ENCODE measurements at places on chromosomes 2 and 18.

DNA sequence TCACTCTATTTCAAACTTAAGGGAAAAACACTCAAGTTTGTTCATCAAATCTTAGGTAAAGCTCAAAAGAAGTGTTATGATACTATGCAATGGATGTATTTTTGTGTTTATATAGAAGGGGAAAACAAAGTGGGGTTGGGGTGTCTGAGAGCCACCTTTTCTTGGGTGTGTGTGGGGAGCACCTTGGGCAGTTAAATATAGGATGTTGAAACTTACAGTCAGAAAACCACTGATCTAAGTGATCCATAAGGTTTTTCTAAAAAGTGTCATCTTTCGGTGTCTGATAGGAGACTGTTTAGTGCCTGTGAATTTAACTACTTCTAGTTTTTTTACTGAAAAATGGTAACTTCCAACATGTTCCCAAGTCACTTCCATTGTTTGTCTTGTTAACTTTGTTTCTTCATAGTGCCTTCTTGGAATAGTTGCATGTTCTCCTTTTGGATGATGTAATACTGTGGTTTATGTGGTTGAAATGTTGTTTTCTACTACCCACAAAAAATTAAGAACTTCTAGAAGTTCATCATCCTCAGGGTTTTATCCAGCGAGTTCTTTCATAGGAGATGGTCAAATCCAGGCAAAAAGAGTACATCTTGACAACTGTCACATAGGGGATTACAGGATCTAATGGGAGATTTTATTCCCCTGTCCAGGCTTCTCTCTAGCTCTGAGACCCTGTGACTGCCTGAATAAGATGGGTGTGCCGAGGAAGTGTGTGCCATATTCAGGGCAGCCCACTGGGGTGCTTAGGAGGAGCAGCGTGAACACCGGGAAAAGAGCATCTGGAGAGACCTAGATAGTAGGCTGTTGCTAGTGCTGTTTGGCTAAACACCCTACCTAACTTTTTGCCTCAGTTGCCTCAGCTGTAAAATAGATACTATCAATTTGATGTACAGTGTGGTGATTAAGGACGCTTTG lies 46.2 kb downstream of the CAB39 start:
- no peak for DNase-seq

GRCh38 chr2:3460831-3461800 lies 58.2 kb downstream of the ADI1 start:
- no peak for DNase-seq

- DNase-seq, result no peak
These were observed 37.2 kb downstream of the TSHZ1 start for GRCh38 chr18:75247611-75248421.

GRCh38 chr2:112153501-112153900 lies 15.3 kb downstream of the FBLN7 start:
- no peak for DNase-seq

GRCh38 chr2:219281588-219281987 lies 2.4 kb downstream of the DNAJB2 start:
- no peak for DNase-seq

- no peak for DNase-seq
These were observed 158.4 kb downstream of the NDUFA10 start for GRCh38 chr2:239866778-239867177.

DNA sequence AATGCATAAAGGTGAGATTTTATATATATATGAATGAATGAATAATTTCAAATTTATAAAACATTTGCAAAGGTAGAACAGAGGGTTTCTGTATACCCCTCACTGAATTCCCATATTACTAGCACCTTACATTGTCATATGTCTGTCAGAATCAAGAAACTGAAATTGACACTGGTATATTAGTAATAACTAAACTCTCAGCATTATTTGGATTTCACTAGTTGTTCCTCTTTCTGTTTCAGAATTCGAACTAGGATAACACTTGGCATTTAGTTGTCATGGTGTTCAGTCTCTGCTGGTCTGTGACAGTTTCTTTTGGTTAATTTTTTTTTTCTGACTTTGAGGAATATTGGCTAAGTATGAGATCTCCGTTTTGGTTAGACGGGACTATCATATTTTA lies 275.9 kb downstream of the DCC start:
- DNase-seq, result no peak

DNA sequence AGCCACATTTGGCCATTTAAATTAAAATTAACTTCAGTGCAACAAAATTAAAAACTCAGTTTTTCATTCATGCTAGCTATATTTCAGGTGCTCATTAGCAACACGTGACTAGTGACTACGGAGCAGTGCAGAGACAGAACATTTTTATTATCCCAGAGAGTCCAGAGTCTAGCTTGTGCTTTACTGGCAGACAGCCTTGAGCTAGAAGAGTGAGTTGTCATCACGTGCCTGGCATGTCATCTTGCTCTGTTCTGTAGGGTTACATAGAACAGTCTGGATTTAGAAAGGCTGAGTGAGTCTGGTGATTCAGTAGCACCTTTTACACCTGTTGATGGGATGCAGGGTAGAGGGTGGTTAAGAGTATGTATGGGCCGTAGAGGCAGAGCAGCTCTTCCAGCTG lies 136.9 kb upstream of the IL1R2 start:
- no peak for DNase-seq

GRCh38 chr2:164770421-164770916 lies 71.2 kb downstream of the COBLL1 start:
- DNase-seq, result no peak

DNA sequence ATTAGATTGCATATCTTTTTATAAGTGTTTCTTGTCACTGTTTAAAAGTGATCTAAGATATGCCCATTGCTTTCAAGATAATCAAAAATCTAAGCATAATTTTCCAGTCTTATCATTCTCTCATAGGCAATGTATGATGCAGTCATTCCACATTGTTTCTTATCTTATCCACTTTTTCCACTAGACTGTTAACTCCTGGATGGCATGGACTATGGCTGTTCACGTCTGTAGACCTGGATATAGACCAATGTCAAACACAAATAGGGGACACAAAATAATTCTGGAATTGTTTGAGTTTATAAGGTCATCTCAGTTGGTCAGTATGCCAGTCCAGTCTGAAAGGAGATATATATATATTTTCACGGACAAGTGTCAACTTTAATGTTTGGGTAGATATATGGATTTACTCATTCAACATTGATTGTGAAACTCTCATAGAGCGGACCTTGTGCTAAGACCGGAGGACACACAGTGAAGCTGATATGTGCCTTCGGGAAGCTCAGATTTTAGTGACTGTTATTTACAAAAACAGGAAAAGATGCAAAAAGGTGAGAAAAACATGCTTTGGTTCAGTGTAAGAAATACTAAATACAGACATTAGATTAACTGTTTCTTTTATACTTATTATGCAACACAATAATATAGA lies 689.4 kb upstream of the SLC8A1 start:
- DNase-seq, result no peak

GRCh38 chr2:119442226-119442619 lies 10.6 kb downstream of the TMEM37 start:
- DNase-seq, result no peak

DNA sequence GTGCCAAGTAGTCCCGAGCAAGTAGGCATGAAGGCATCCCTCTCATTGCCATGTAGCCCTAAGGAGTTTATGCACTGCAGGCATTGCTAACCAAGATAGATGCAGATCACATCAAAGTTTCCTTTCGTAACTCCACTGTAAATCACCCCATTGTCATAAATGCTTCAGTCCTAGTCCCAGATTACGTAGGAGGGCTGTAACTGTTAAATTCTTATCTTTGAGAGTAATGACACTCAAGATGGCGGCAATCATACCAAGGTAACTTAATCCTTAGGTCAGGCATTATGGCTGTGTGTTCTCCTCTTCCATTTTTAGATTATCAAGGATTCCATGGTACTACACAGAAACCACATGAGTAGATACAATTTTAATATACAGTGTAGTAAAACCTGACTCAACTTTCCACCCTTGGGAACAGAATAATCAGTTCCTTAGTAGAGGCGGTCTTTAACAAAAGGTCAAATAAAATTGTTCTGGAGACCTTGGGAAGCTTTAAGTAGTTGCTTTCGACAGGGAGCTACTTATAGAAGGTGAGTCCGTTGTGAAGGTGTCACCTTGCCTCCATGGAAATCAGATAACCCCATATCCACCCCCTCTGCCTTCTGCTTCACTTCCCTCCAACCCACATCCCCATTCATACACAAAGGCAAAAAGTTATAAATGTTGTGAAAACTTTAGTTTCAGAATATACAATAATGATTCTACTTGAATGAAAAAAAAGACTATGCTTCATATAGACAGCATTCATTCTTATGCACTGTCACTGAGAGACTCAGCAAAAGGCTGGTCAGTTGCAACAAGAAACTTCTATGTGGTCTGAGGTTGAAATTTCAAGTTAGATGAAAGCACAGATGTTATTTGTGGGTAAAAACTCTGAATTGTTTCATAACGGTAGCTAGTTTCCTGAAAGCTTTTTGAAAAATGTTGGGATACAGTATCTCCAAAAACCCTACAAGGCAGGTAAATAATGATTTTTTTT lies 64.8 kb upstream of the GALNT5 start:
- no peak for DNase-seq

GRCh38 chr2:119432851-119433522 lies 1.3 kb downstream of the TMEM37 start:
- DNase-seq, result no peak

- no peak for DNase-seq
These were observed 140.0 kb downstream of the BAZ2B start for GRCh38 chr2:159476329-159476728.

- DNase-seq, result no peak
These were observed 9.5 kb upstream of the KLHL29 start for GRCh38 chr2:23375448-23375847.

GRCh38 chr2:73911548-73912208 lies 15.0 kb upstream of the DGUOK start:
- DNase-seq, result no peak

Measured in epithelial cell of prostate (primary cell).